ENCODE measurements at places on chromosomes 1 and 21. TPM values are rescaled to one million over a fixed set of nuclear protein-coding genes. Genes with fewer than 3 reads are reported as not detected.

PRAMEF18 gene
- not detected for total RNA-seq

TMEM240 gene
- 1.0 TPM for total RNA-seq

TNFRSF18 gene
- total RNA-seq: 17.5 TPM

PPFIA4 gene
- total RNA-seq: 31.9 TPM

CD1C gene
- total RNA-seq: not detected

FAAH gene
- total RNA-seq: 3.9 TPM

HOOK1 gene
- total RNA-seq: 6.2 TPM

NTNG1 gene
- not detected for total RNA-seq

HMGCS2 gene
- not detected for total RNA-seq

KIAA1614 gene
- 0.13 TPM for total RNA-seq

DLGAP3 gene
- 0.39 TPM for total RNA-seq

BCAN gene
- total RNA-seq: not detected

SNX27 gene
- total RNA-seq: 26.0 TPM

SLC16A4 gene
- 0.23 TPM for total RNA-seq

SOX13 gene
- total RNA-seq: 0.37 TPM

HLX gene
- total RNA-seq: not detected

RBP7 gene
- total RNA-seq: not detected

GSTM5 gene
- 0.05 TPM for total RNA-seq

SYT11 gene
- 12.2 TPM for total RNA-seq

C1orf35 gene
- 25.6 TPM for total RNA-seq

PODN gene
- total RNA-seq: not detected

LHX8 gene
- not detected for total RNA-seq

ANGPTL1 gene
- total RNA-seq: not detected

RCSD1 gene
- total RNA-seq: 145 TPM

ERG gene
- total RNA-seq: not detected
